ENCODE measurements at places on chromosomes 13 and 19.

DNA sequence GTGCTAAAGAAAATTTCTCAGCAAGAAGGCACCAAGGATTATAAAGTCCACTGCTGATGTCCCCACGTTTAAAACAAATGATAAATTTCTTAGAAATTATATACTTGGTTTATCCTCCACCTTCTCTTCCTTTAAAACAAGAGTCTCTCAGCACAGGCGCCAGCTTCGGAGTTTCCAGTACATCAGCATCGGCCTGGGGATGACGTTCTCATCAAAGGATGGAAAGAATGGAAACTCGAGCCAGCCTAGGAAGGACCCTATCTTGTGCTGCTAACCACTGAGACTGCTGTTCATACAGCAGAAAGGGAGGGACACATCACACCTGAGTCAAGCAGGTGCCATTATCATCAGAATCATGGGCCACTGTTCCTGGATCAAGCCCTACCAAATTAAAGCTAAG is 29.8 kb upstream of the ZNF83 start:
- no peak for DNase-seq

GRCh38 chr13:25816239-25816638 is 235.6 kb downstream of the SHISA2 start:
- DNase-seq, result no peak

GRCh38 chr13:48214519-48215121 is 18.4 kb upstream of the ITM2B start:
- DNase-seq, result no peak

DNA sequence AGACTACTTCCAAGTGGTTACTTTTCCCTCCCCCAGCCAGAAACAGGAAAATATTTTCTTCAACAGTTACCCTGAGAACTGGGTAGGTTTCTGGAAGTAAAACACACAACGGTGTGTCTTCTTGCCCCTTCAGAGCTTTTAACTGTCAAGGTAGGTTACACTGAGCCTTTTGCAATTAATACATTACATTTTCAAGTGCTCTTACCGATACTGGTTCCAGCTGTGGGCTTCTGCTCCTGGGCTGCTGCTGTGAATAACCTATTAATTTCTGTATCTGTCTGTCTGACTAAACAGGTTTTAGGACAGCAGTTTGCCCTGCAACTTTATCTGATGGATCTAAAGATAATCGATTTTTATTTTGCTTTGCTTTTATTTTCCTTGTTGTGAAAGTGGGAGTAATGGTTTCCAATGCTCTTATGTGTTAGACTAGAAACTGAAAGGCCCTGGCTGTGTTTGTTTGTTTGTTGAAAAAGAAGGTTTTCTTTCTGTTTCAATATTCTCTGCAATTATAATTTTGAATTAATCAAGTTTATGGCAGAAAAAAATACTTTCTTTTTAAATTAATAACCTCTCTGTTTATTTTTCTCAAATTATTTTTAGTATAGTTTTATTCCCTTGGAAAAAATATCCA is 196.7 kb upstream of the SLITRK6 start:
- DNase-seq, result no peak

- DNase-seq, result peak; percentile 42
Observed at GRCh38 chr19:50724522-50725217, 1.5 kb downstream of the CLEC11A start.

DNA sequence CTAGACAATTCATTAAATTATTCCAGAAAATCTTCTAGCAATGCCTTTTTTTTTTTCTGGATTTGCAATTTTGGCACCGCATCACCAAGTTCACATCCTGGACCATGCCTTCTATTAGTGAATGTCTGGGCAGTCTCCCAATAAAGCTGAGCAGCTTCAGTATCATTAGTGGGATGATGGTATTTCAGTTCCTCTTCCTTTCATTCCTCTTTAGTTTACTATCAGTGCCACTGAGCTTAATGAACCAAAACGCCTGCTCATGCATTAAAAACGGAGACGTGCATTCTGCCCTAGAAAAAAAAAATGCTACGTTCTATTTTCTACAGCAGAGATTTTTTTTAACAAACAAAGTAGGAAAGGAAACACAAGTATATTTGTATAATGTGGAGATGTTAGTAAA is 343.0 kb downstream of the PCDH9 start:
- no peak for DNase-seq

DNA sequence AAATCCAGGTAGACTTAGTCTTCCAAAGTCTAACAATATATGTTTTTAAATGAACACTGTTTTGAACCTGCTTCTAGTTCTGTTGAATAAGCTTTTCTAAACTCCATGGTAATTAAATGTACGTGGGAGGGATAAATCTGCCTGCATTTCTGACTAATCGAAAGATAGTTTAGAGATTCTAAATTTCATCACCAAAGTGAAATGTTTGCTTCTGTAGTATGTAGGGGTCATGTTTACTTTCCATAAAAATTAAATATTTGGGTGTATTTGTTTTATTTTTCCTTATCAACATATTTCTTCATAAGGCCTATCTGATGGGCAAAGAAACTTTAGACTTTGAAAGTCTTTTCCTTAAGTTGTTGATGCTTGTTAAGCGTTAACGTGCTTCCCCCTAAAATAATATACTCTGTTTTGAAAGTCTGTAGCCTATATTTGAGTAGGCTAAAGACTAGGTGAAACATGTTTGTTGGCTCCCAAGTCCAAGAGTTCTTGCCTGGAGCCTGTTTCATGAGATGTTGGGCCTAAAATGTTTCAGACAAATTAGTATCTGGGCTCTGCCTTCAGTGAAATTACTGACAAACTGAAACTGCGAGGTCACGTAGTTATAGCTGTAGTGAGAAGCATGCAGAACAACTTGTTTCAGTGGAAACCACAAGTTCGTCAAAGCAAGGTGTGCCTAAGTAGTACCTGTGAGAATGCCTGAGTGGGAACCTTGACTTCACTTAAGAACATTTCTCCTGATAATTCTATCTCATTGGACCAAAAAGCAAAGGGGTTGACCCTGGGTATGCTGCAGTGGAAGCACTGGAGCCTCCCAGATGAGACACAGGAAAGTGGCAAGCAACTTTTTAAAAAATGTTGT is 126.2 kb downstream of the LMO7 start:
- DNase-seq, result no peak

- no peak for DNase-seq
Observed at GRCh38 chr19:54179921-54180461, 7.0 kb upstream of the TMC4 start.

DNA sequence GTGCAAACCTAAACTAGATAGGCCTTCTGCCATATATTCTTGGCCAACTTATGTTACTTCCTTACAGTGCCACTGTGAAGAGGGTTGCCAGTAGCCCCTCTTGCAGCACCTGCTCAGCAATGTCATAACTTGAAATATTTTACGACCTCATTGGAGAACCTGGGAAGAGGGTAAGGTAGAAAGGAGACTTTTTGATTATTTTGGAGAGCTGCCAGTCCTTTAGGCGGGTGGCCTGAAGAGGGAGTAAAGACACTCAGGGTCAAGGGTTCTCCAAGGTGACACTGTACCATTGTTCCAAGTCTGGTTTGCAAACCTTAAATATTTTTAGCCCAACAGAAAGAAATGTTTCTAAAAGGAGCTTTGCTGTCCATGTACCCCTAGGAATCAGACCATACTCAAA is 118.3 kb downstream of the FLT1 start:
- no peak for DNase-seq

DNA sequence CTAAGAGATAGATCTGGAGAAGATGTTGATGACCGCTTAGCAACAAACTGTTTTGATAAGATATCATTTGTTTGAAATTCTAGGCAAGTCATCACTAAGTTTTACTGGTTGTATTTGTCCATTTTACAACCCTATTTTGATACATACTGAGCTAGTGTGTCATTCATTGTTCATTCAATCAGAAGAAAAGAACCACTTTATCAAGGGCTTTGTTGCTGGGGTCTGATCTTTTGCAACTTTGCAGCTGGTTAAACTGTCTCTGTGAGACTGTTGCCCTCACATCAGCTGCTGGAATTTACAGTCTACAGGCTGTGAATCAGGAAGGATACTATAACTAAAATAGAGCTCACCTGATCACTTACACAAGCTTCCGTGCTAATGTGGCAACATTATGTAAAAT is 290.5 kb downstream of the RFC3 start:
- DNase-seq, result no peak

DNA sequence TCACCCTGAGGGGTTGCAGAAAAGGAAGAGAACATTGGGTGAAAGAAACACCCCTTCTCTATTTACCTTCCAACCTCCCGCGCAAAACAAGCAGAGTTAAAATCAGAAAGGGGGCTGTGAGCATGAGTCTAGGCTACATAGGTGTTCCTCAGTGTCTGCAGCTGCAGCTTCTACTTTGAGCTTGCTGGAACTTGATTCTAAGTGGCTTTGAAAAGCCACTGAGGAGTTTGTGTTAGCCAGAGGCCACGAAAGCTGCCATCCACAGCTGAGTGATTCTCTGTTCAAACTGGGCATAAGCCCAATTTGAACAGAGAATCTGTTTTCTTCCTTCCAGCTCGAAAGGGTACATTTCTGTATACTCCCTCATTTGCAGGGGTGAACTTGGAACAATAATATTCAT is 343.9 kb downstream of the PCDH9 start:
- DNase-seq, result no peak

- no peak for DNase-seq
Observed at GRCh38 chr13:84873951-84874350, 925.3 kb downstream of the SLITRK6 start.

GRCh38 chr19:39296055-39296645 is at the start of gene IFNL1:
TSS of gene IFNL1 (plus strand) at chr19:39296407. CDS start at chr19:39296422, 15 bp downstream.
- no peak for DNase-seq

GRCh38 chr13:84029396-84029795 is 147.1 kb upstream of the SLITRK1 start:
- DNase-seq, result no peak

- no peak for DNase-seq
Observed at GRCh38 chr13:97879646-97880310, 73.7 kb upstream of the IPO5 start.

DNA sequence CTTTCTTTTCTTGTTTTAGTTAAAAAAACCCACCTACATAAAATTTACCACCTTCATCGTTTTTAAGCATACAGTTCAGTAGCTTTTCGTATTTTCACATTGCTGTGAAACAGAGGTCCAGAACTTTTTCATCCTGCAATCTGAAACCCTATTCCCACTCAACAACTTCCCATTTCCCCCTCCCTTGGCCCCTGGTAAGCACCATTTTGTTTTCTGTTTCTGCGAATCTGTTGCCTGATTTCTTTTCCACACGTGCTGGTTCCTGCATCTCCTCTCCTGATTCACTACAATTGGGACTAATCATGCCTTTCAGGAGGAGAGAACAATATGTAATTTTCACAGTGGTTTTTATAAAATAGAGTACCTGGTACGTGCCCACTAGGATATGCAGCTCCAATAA is 149.2 kb upstream of the RNF113B start:
- no peak for DNase-seq

- no peak for DNase-seq
Observed at GRCh38 chr13:76829572-76830327, 56.5 kb downstream of the KCTD12 start.

DNA sequence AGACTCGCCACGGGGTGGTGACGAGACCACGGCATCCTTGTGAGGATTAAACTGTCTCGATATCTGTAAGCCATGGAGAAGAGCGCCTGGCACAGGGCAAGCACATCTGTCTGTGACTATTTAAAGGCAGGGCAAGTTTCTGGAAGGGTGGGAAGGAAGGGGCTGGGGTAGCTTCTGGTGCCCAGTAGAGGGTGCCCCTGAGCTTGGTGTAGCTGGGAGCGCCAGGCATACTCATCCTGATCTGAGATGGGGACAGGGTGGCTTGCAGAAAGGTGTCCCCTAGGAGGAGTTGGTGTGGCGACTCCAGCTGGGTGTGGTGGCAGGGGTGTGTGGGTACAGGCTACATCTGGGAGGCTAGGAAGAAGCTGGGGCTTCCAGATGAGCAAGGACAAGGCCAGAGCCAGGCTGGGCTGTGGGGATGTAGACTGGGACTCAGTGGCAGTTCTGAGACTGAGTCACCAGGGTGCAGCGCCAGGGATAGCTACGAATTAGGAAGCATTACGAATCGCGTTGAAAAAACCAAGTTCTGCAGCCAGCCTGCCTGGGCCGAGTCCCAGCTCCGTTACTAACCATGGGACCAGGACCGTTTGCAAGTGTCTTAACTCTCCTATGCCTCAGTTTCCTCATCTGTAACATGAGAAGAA is 23.1 kb upstream of the ASPDH start:
- no peak for DNase-seq

DNA sequence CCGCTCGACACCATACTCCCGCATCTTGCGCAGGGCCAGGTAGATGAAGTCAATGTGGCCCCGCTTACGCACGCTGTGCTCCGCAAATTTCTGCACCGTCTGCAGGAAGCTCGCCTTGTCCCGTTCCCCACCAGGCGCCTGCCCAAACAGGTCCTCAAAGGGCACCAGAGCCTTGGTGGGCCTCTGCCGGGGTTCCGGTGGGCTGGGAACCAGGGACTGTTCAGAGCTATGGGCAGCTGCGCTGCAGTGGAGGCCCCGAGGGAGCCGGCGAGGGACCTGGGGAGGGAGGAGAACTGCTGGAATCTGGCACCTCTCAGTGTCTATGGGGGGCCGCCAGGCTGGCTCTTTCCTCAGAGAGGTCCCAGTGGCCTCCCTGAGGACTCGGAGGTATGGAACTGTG is 8.3 kb upstream of the ZNF653 start:
- DNase-seq, result no peak

GRCh38 chr19:1270854-1271527 is 1.9 kb downstream of the CIRBP start:
- DNase-seq, result no peak

GRCh38 chr13:70502944-70503343 is 394.7 kb upstream of the KLHL1 start:
- DNase-seq, result no peak

DNA sequence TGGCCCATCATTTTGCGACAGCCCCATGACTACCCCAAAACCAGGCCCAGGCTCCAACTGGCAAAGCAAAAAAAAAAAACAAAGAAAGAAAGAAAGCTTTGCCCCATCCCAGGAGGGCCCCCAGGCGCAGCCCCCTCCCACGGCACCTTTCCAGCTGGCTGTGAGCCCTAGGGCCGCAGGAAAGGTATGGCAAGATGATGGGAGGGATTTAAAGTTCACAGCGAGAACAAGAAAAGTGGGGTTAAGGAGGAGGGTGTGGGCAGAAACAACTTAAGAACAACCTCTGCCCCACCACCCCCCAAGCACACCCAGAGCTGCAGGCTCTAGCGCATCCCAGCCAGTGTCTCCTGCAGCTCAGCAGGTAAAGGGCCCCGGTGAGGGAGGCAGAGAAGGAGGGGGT is at the start of gene CYP2F1:
TSS of gene CYP2F1 (plus strand) at position 301 of the 400 bp plus-strand sequence. CDS start 1,757 bp downstream, outside the sequence.
- no peak for DNase-seq

GRCh38 chr19:39754544-39754943 is 16.7 kb upstream of the CLC start:
- DNase-seq, result no peak

DNA sequence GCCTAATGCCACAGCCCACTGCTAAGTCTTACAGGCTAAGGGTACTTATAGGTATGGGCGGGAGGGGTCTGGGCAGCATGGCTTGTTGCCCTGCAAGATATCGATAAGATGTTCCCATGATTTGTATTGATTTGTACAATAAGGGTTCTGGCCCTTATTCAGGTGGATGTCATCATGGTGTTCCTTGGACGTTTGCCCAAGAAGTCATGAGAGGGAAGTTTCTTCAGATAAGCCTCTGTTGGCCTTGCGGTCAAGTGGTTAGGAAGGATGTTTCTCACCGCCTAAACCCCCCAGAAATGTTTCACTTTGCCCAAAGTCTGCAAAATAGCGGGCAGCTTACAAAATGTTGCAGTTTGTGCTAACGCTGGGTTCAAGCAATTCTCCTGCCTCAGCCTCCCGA is 7.3 kb downstream of the PARP4 start:
- DNase-seq, result no peak

GRCh38 chr19:5672708-5673459 is 7.4 kb downstream of the MICOS13 start:
- DNase-seq, result no peak
